ENCODE measurements at places on chromosomes 11 and 22.

GRCh38 chr11:134513585-134514120 lies 101.6 kb upstream of the B3GAT1 start:
- no peak for DNase-seq

- DNase-seq: no peak
These were observed 3.4 kb upstream of the MCAM start for GRCh38 chr11:119320240-119320775.

DNA sequence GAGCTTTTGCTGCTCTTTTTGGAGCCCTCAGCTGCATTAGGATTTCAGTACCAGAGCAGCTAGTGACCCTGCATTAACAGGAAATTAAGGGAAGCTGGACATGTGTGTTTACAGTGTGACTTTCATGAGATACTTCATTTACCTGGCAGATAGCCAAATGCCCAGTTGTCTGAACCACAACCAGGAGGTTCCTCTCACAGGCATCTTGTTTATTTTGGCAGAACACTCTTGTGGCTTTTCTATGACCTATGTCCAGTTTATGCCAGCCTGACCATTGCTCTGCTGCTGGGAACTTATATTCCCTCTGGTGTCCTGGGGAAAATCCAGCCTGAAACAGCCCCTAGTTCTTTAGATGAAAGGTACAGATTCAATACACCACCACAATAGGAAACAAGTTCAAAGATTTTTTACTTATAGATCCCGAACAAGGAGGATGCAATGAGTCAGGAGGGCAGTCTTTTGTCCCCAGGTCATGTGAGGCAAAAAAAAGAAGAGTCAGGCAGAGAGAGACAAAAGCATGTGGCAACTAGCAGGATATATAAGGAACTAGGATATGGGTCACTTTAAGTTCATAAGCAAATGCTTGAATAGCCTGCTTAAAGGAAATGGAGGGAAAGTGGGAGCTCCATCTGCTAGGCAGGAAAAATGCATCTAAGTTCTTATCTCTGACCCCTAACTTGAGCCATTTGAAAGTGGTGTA lies 379.3 kb downstream of the INSC start:
- no peak for DNase-seq

- DNase-seq: no peak
These were observed 31.4 kb downstream of the PPIL2 start for GRCh38 chr22:21697021-21697771.

DNA sequence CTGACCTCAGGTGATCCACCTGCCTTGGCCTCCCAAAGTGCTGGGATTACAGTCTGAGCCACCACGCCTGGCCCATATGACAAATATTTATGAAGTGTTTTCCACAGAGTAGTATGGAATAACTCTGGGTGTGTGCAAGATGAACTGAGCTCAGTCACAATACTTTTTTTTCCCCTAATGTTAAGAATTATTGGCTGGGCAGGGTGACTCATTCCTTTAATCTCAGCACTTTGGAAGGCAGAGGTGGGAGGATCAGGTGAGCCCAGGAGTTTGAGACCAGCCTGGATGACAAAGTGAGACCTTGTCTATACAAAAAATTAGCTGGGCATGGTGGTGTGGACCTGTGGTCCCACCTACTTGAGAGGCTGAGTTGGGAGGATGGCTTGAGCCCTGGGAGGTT lies 6.4 kb downstream of the PTPRJ start:
- no peak for DNase-seq

- no peak for DNase-seq
These were observed 10.7 kb downstream of the TAB1 start for GRCh38 chr22:39410264-39410663.

GRCh38 chr22:19615867-19616581 lies 91.8 kb upstream of the CLDN5 start:
- no peak for DNase-seq

DNA sequence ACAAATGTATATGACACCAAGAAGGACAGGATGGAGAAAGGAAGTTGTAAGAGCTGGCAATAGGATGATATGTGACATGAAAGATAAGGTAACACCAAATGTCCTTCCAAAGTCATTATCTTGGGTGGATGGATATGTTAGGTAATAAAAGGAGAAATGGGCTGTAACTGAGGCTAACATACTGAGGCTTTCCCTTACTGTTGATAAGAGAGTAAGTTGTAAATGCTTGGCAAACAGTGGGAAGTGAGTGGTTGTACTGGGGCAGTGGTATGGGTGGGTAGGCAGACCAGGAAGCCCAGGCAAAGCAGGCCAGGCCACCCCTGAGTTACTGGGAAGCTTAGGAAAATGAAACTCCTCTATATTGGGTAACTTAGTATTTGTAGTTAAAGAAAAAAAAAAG lies 73.7 kb downstream of the ARHGAP42 start:
- DNase-seq: no peak

Measured in RWPE1 (cell line).